ENCODE measurements at places on chromosomes 16 and 17.

DNA sequence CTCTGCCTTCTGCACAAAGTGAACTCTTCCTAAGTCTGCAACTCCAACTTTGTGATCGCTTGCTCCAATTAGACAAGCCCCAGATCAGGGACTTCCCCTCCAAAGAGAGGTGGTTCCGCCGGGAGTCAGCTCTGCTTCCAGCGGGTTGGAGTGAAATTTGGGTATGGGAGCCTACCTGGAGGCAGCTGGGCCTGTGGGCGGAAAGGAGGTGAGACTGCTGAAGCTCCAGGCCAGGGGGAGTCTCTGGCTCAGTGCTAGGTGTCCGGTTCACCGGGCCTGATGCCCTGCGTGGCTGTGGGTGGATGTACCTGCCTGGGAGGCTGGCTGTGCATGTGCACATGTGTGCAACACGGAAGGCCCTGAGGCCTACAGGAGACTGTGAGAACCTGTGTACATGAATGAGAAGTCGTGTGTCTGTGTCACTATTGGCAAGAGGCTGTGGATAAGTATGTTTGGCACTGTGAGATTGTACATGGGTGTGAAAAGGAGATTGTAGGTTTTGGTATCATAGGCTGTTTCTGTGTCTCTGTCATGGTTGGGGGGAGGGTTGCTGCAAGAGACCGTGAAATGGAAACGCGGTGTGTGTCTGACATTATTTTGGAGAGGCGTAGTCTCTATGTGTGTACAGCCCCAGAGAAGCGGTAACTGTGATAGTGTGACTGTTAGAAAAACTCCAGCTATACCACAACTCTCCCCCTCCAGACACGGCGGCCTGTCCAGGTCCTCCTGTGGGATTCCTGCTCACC lies 4.2 kb downstream of the LHX1 start:
- no peak for DNase-seq

DNA sequence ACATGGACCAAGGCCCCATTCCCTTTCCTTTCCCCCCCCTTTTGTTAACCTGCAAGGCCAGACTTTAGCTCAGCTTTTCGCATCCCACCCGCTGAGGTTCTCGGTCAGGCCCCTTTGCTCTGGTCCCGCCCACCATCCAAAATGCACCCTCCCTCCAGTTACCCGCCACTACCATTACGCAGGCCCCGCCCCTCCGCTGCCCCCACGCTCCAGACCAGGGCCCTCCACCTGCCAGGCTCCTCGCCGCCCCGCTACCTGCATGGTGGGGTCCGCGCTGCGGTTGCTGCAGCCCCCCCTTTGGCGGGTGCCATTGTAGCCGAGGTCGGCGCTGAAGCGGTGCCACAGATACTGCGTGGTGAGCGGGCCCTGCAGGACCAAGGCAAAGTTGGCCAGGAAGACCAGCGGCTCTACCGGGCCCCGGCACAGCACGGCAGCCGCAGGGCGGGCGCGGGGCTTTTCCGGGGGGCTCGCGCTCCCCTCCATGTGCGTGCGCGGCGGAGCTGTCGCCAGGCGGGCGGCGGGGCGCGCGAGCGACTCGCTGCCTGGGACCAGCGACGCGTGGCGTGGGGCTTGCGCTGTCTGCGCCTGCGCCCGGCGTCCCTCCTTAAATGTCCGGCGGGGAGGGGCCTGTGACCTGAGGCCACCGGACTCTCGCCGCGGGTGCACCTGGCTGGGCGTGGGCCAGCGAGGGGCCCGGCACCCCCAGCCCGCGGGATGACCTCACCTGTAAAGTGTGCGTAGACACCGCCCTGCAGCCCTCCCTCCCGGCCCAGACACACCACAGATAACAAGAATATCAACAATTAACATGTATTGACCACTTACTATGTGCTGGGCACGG lies at the start of gene SLC46A1:
TSS of gene SLC46A1 (minus strand) at position 581 of the 841 bp plus-strand sequence. CDS start at position 483, 98 bp downstream.
- DNase-seq, result peak; percentile 16

DNA sequence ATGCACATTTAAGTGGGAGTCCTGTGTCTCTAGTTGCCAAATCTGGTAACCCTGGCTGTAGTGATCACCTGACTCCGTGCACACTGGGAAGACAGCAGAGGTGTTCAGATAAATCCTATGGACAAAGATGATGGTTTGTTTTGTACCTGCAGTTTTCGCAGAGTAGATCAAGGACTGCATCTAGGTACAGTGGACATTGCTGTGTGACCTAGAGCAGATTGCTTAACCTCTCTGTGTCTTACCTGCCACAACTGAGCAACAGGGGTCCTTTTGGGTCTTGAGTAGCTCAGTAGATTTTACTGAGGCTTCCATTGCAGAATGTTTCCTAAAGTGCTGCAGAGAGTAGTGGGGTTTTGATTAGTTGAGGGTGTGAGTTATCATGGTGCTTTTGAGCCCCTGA lies 160.8 kb downstream of the SHISA9 start:
- no peak for DNase-seq

DNA sequence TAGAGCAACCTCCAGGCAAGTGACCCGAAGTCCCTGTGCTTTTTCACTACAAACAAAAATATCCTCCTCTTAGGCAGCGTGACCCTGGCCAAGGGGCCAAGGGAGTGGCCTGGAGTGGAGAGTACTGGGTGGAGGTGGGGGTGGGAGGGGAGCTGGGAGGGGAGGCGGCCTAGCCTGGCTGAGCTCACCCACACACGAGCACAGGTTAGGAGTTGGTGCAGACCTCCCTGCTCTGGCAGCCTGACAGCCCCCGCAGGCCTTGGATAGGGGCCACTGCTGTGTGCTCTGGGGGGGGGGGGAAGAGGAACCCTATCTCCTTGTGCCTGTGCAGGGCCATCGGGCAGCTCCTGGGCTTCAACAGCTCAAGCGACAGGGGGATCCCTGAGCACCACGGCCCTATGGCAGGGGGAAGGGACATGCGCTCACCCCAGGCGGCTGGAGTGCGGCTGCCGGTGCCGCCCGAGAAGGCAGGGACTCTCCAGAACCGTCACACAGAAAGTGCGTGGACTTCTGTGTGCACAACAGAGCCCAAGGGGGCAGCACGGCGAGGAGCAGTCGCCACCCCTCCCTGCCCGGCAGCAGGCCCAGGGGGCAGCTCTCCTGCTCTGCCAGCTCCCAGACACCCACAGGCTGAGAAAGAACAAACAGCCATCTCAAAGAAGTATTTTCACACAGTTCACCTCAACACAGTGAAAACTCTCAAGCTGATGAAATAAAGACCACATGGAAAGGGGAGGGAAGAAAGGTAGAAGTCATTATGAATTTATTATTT lies 13.3 kb downstream of the SLC16A3 start:
- DNase-seq, result no peak

- peak; percentile 81 for DNase-seq
Measured at GRCh38 chr17:49191917-49192741, 18.2 kb downstream of the GNGT2 start.

DNA sequence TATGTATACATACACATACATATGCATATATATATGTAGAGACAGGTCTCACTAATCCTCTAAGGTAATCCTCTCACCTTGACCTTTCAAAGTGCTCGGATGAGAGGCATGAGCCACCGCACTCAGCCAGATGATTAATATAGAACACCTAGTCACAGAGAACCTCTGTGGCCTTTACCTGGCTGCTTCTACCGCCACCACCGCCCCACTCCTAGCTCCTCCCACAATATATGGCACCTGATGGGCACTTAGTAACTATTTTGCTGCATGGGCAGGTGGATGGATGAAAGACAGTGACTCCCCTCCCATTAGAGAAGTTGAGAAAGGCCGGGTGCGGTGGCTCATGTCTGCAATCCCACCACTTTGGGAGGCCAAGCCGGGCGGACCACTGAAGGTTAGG lies 16.7 kb upstream of the ATP2C2 start:
- DNase-seq, result no peak

- DNase-seq, result no peak
Measured at GRCh38 chr17:73584049-73584448, 60.2 kb downstream of the SDK2 start.

DNA sequence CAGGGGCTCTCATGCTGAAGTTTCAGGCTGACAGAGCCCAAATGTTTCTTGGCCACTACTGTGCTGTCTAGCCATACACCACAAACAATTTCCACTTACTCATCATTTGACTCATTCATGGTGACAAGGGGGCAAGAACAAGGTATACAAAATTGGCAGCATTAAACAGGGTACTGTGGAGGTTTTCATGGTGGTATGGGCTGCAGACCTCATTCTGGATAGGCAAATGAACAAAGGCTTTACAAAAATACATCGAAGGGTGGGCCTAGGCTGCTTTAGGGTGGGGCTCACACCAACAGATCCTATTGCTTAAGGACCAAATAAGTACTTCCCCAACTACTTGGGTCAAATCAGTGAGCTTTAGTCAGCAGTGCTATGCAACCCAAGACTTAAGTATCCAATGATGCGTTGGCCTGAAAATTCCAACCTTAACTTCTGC lies 53.0 kb downstream of the N4BP1 start:
- DNase-seq, result peak; percentile 75

GRCh38 chr17:59476413-59476812 lies 89.0 kb upstream of the DHX40 start:
- DNase-seq, result no peak

DNA sequence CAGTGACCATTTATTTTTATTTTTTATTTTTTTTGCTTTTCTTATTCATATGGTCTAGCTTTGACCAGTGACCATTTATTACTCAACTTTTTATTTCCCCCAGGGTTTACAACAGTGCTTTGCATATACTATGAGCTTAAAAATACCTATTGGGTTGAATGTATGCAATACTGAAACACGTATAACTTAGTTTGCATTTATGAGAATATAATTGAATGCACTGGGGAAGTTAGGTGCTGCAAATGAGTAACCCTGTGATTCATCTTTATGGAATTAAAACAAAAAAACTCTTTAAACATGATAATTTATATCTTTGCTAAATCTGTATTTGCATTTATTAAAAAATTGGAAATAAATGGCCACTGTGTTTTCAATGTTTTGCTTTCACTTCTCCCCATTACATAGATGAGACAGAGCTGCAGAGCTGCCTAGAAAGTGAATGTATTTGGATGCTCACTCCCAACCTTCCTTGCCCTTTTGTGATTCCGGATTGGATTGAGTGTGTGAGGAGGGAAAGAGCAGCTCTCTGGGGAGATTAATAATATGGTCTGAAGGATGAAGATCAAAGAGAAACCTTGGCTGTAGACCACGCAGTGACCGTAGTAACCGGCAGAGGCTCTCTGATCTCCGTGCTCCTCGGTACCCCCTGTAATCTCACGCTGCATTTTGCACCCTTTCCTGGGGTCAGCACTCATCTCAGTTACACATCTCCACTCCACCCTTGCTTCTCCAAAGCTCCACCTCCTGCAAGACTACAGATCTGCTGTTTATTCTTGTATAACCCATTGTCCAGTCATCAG lies 14.3 kb downstream of the TMEM100 start:
- no peak for DNase-seq

DNA sequence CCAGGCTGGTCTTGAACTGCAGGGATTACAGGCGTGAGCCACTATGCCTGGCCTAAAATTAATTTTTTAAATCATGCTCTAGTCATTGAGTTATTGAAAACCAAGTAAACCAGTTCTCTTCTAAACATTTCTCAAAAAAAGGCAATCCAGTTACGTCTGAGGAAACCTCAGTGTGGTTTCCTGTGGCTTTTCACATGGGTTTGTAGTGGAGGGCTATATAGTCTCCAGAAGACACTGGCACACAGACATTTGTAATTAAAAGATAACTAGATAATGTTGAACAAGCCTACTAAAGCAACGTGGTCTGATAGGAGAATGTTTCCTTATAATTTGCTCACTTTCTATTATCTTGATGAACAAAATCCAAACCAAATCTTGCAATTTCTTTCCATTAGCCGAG lies 5.2 kb upstream of the TOB1 start:
- no peak for DNase-seq

- peak; percentile 46 for DNase-seq
Measured at GRCh38 chr17:71184716-71185115, 936.1 kb upstream of the SOX9 start.

DNA sequence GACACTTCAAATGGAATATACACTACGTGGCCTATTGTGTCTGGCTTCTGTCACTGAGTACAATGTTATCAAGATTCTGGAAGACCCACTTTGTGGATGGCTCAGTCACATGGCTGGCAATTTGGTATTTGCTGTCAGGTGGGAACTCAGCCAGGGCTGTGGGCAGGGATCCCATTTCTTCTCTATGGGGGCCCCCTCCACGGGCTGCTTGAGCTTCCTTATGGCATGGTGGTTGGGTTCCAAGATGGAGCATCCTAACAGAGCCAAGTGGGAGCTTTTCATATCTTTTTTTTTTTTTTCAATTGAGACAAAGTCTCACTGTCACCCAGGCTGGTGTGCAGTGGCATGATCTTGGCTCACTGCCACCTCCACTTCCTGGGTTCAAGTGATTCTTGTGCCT lies 18.0 kb upstream of the CEP20 start:
- no peak for DNase-seq

DNA sequence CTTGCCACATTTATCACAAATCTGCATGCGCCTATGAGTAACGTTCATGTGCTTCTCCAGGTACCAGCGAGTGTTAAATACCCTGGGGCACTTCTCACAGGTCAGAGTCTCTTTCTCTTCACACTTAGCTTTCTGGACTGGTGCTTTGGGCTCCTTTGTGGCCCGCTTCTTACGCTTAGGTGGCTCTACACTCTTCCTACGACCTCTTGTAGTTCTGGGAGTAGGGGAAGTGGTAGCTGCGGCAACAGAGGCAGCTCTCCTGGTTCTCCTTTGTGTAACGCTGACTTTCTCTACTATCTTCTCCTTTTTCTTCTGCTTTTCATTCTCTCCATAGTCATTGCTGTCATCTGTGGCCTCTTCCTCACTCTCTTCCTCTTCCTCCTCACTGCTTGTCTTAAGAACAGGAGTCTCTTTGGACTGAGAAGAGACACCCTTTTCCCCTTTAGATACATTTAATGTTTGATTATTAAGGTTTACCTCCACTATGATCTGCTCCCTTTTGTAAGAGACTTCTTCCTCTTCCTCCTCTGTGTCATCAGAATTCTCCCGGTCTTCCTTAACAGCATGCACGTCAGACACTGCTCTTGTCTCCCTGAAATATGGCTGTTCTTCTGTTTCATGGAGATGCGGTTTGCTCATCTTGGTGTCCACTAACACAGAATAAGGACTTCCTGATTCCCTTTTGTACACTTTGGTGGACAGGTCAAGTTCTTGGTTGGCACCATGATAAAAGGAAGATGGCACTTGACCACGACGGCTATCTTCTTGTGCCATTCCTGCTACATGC lies 45.0 kb downstream of the ZNF652 start:
- DNase-seq, result no peak

- DNase-seq, result peak; percentile 57
Measured at GRCh38 chr16:8887952-8888560, 5.9 kb downstream of the LITAFD start.

Measured in fibroblast of upper back skin (primary cell).